ENCODE measurements at places on chromosomes 6 and 20.
A peak's percentile ranks its signal among the peaks of the same experiment; 100 is the strongest.

GRCh38 chr6:53481323-53481722 lies 63.6 kb downstream of the GCLC start:
- no peak for DNase-seq

GRCh38 chr20:53773792-53774401 lies 180.3 kb upstream of the ZNF217 start:
- DNase-seq = no peak

DNA sequence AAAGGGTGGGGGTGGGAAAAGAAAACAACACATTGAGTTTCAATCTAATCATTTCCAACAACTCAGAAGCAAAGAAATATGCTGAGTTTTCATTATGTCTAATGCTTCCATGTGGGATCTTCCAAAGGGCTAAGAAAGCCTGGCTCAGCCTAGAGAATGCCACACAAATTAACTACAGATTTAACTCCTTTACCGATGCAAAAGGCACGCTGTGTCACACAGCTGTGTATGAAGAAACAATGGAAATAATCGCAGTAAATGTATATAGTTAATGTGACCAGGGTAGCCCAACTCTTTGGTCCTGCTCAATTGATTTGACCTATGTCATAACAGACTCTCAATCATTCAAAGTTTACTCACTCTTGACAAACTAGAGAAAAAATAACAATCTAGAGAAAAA lies 17.8 kb downstream of the B4GALT5 start:
- DNase-seq = no peak

DNA sequence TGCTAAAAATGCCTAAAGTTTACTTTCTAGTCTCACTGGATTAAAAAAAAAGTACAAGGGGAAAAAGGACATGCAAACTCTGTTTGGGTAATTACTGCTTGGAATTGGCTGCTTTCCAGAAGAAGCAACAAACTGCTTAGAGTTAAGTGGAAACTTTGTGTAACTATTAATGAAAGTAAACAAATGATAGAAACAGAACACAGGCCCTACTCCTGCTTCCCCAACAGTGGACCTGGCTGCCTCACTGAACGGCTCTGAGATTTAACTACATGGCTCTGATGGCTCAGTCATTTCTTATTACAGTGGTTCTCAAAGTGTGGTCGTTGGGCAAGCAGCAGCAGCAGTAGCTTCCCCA lies 108.5 kb downstream of the MAN1A1 start:
- DNase-seq = no peak

- no peak for DNase-seq
Observed at GRCh38 chr20:52922436-52922835, 49.7 kb upstream of the TSHZ2 start.

GRCh38 chr6:135522965-135523692 lies 25.6 kb upstream of the AHI1 start:
- DNase-seq = no peak

DNA sequence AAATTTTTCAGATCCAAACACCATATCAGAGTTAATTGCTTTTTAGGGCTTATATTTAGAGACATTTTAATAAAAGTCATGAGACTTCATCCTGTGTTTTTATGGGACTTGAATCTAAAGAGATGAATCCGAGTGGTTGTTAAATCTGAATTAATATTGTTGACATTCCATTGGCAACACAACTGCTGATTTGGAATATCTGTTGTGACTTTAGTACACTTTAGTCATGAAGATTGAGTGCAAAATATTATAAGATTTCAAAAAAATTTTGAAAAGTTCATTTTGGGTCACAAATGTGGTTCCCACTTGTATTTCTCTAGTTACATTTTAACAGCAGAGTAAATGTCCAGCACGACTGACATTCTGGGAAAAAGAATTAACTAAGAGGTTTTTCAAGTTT lies 442.7 kb upstream of the HSF2 start:
- DNase-seq = no peak

- no peak for DNase-seq
Observed at GRCh38 chr20:53652090-53652858, 58.6 kb upstream of the ZNF217 start.

- no peak for DNase-seq
Observed at GRCh38 chr6:135094403-135094821, 39.8 kb upstream of the HBS1L start.

DNA sequence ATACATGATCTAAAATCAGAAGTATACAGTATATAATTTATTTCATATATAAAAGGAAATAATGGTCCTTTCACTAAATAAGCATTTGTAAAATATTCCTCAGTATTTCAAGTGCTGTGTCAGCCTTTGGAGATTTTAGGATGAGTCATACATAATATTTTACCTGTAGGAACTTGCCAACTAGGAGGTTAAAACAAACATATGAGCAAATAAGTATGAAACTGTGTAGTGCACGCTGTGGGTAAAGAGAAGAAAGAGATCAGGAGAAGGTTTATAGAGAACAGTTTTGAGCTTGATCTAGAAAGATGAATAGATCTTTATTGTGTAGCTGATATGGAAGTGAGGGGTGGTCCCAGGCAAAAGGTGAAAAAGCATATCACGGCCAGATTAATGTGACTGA lies 169.9 kb upstream of the RNF217 start:
- DNase-seq = no peak

GRCh38 chr6:50681213-50681824 lies 32.0 kb upstream of the TFAP2D start:
- no peak for DNase-seq

GRCh38 chr20:38872491-38873049 lies 53.6 kb upstream of the FAM83D start:
- DNase-seq = no peak

GRCh38 chr6:48186746-48187145 lies 75.7 kb upstream of the PTCHD4 start:
- no peak for DNase-seq

DNA sequence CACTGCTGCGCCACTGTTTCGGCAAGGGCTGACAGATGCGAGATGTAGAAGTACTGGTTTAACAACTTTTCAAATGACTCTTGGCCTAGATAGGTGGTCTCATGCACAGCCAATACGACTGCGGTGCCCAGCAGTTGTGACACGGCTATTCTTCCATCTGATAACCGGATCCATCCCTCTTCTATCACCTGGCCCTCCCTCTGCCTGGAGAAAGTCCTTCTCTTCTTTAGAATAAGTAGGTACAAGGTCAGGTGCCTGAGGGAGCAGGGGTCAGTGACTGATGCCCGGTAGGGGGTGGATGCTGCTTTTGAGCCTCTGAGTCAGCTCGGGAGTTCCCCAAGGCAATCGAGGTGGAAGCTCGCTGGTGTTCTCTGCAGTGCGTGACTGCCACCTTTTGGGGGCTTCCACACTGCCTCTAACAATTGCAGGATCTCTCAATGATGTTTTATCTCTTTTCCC lies 166.8 kb upstream of the GRIK2 start:
- DNase-seq = no peak

DNA sequence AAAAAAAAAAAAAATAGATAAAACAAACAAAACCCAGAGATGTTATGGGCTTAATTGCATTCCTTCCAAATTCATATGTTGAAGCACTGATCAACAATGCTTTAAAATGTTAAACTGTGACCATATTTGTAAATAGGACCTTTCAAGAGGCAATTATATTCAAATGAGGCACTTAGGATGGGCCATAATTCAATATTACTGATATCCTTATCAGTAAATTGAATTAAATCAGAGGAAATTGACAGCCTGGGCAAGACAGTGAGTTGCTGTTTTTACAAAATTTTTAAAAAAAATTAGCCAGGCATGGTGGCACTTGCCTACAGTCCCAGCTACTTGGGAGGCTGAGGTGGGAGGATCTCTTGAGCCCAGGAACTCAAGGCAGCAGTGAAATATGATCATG lies 364.1 kb downstream of the GJA1 start:
- no peak for DNase-seq

DNA sequence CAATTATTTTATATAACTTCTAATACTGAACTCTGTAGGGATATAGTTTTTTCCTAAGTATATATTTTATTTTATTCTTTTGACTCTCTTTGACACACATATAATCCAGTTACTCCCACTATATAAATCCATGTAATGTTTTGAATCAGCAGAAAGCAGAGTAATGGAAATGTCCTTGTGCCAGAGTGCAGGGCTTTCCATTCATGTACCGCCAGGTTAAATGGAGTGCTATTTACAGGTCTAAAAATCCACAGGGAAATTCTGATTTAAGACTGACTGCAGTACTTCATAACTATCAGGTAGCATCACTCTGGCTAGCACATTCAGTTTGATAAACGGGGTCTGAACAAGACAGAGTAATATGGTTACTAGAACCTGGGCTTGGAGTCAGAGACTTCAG lies 626.8 kb downstream of the COL12A1 start:
- no peak for DNase-seq

- no peak for DNase-seq
Observed at GRCh38 chr20:19789446-19789845, 31.4 kb downstream of the RIN2 start.

DNA sequence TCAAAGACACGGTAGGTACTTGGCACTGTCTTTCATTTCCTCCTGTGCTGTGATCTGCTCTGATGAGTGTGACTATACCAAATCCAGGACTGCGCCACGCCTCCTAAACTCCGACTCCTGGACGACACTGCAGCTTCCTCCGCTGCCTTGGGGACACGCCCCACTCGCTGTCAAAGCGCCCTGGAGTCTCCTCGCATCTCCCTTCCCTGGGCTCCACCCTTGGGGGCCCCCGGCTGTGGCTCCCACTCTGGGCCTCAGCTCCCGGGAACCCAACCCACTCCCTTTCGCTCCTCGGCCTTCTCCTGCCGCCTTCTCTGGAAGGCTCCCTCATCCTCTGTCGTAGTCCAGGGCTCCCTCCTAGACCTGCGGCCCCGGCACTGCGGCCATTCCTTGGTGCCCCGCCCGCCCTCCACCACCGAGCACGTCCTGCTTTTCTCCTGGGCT lies 61.2 kb downstream of the RSPH3 start:
- peak; percentile 29 for DNase-seq

GRCh38 chr6:112214739-112215269 lies 39.6 kb downstream of the LAMA4 start:
- DNase-seq = no peak

GRCh38 chr6:138211048-138211581 lies 7.2 kb downstream of the PBOV1 start:
- DNase-seq = no peak

DNA sequence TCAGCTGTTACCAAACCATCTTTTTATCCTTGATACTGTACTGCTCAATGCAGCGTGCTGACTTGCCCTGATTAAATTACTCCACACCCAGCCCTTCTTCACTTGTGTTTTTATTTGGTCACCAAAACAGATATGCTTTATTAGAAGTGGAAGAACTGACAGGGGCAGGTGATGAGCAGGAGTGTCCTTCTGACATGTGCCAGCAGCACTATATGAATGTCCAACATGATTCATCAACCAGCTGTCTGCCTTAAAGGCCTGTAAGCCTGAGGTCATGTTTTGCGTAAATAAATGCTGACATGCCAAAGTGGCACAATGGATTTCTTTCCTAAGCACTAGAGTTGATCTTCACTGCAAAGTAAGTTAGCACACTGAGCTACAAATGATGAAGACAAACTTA lies 15.4 kb downstream of the POPDC3 start:
- DNase-seq = no peak

DNA sequence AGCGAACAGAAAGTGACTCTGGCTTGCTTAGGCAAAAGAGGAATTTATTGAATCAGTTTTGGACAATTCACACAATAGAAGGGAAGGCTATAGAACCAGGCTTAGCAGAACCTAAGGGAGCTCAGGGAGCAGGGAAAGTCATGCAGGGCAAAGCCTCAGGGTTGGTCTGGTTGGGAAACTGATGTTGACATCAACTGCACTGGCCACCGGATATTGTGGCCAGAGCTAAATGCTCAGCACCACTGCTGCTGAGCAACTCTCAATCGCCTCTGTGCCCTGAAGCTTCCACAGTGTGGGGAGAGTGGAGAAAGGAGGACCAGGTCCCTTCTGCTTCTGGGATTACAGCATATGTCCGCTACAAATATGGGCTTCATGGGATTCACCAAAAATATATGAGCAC lies 93.3 kb upstream of the GCM1 start:
- DNase-seq = no peak

DNA sequence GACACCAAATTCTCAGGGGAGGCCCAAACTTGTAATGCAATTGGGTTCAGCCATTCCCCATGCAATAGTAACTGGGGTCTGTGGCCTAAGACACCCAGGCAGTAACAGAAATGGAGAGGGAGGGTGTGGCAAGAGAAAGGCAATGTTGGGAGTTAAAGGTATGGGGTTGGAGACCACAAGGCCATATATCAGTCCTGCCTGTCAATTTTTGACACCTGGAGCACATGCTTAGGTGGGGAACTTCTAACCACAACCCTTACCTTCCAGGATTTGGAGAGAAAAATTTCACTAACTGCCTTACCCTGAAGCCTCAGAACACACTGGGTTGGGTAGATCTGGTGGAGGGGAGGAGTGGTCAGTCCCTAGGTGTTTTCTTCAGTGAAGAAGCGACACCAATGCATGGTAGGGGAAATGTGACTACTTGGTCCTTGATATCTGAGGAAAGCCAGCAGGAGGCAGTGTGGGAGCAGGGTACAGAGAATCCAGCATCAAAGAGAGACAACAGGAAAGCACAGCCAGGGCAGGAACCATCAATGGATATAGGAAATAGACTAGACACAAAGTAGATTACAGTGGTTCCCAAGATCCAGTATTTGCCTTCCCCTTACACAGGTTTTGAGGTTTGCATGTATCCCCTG lies 6.8 kb upstream of the USP49 start:
- DNase-seq = no peak

DNA sequence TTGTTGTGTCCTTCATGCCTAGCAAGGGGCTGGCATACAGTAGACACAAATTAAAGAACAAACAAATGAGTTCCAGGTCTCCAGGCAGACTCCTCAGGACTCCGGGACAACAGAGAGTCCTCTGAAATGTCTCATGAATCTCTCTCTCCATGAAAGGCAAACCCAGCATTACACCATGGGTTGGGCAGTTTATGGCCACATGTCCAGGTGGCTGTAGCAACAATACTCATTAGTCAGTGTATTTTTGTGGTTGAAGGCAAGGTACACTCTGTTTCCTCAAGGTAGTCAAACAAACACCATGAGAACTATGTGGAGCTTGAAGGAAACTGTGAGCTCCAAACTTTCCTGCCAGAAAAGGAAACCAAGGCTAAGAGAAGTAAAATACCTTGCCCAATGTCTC lies 62.2 kb downstream of the KCNB1 start:
- DNase-seq = no peak

DNA sequence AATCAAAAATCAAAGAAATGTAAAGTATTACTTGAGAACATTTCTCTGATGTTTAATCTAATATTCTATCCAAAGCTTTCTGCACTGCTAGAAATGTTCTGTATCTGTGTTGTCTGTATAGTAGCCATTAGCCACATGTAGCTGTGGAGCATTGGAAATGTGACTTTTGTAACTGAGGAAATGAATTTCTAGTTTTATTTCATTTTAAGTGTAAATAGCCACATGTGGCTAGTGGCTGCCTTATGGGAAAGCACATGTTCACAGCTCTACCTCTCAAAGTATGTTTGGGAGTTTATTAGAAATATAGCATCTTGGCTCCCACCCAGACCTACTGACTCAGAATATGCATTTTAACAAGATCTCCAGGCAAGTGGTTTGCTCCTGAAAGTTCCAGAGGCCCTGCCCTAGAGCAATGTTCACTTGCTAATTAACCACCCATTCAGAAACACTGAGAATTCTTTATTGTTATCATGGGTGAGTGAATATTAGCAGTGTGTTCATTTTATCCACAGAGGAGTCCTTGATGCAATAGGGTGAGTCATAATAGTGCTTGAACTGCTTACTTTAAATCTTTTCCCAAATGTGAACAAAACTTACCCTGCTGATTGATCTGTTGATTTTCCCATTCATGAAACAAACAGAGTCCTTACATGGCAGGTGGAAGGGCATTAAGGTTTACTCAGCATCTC lies 282.7 kb downstream of the PLCB1 start:
- no peak for DNase-seq

GRCh38 chr20:63854069-63854765 lies 7.1 kb upstream of the ABHD16B start:
- no peak for DNase-seq
